ENCODE measurements at places on chromosomes 6 and 20. TPM values are rescaled to one million over a fixed set of nuclear protein-coding genes. Genes with fewer than 3 reads are reported as not detected.

GRCh38 chr20:6920991-6921613, 153.6 kb downstream of the BMP2 start:
- no peak for ATAC-seq

DNA sequence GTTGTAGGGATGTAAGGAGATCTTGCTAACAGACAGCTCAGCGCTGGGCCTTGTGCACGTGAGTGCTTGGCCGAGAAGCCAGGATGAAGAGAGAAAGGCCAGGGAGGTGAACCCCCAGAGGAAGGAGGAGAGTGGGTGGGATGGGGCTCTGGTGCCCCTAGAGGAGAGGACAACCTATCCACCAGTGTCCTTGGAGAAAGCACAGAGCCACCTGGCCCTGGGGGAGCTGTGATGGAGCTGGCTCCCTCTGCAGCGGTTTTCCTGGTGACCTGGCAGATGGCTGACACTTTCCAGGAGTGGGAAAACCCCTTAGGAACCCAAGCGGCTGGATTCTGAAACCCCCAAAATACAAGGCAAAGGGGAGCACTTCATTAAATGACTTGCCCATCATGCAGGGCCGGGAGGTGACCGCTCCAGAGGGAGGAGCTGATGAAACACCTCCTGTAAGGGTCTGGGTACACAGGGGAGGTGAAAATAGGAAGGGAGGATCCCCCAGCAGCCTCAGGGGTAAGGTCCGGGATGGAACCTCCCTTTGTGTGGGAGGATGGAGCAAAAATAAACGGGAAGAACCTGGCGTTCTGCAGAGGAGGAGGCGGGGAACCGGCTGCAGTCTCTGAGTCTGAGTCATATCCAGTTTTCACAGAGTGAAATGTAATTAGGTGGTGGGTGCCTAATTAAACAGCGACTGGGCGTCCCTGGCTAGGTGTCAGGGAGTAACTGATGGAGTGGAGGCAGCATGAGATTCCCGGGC, 80.4 kb downstream of the SULF2 start:
- ATAC-seq, result no peak

- ATAC-seq, result no peak
Measured at GRCh38 chr6:166777096-166777630, 150.1 kb upstream of the RPS6KA2 start.

GRCh38 chr6:112701201-112701600, 354.1 kb downstream of the RFPL4B start:
- no peak for ATAC-seq

- no peak for ATAC-seq
Measured at GRCh38 chr20:43198607-43199006, 8.9 kb upstream of the PTPRT start.

- no peak for ATAC-seq
Measured at GRCh38 chr6:160375561-160375949, 27.4 kb downstream of the SLC22A3 start.

DNA sequence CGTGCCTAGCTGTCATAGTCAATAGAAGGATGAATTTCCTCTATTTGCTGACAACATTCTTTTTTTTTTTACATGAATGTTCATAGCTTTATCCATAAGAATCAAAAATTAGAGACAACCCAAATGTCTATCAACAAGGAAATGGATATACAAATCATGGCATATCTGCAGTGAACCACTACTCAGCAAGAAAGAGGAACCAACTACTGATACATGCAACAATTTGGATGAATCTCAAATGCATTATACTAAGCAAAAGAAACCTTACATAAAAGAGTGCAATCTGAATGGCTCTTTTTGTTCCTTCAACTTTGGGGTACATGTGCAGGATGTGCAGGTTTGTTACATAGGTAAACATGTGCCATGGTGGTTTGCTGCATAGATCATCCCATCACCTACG, 17.7 kb upstream of the MCM9 start:
- ATAC-seq, result no peak

GRCh38 chr20:63212393-63212730, 3.6 kb downstream of the YTHDF1 start:
- no peak for ATAC-seq

Gene COL9A1
- total RNA-seq, result 0.17 TPM

Gene LST1
- 8.1 TPM for total RNA-seq

GRCh38 chr6:80544555-80544954, 438.1 kb downstream of the BCKDHB start:
- ATAC-seq, result no peak

DNA sequence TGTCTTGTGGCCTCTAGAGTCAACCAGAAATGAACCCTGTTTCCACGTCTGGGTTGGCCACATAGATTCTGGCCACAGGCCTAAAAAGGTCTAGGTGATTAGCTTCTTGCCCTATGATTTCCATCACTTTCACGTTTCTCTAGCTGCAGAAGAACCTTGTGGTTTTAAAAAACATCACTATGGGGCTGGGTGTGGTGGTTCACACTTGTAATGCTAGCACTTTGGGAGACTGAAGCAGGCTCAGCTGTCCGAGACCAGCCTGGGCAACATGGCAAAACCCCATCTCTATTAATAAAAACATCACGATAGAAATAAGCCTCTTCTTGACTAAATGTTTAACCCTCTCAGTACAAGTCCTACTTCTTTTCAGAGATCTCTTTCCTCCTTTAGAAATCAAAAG, 27.6 kb downstream of the POLR1C start:
- no peak for ATAC-seq

- no peak for ATAC-seq
Measured at GRCh38 chr6:113052506-113052905, 705.4 kb downstream of the RFPL4B start.

All from activated T-helper 17 cell treated with anti-CD3 and anti-CD28 coated beads, Interleukin-2, amount 50 U/mL, for 72 hours (primary cell).